ENCODE measurements at places on chromosomes 4 and X.

- DNase-seq, result no peak
Observed at GRCh38 chr4:171896426-171896825, 83.2 kb downstream of the GALNTL6 start.

GRCh38 chr4:26260571-26260970 is 60.2 kb upstream of the RBPJ start:
- DNase-seq, result no peak

DNA sequence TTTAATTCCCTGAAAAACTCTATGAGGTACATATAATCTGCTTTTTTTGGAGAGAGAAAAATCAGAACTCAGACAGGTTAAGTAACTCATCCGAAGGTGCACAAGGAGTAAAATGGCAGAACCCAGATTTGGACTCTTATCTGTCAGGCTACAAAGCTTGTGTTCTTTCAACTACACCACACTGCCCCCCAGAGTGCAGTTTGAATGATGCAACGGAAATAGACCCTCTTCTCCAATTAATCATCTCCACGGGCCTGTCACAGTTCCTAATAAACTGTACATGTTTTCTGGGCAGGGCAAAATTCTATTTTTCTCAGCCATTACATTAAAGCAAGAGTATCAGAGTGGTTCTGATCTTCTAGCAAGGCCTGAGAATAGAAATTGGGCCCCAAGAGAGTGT is 35.3 kb upstream of the DCX start:
- DNase-seq, result peak; percentile 0

DNA sequence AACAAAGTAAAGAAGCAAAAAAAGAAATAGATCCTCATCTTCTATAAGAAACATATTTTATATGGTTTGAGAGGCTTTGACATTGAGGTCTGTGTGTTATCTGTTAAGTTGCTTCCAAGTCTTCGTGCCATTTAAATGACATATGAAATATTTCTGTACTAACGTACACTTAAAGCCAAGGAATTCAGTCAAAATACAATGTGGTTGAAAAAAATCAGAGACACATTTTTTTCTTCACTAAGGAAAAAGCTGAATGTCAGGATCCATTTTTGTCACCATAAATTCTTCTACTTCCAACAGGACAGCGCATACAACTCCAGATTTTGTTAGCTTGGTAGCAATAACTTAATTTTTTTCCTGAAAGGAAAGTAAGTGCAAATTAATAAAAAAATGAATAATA is 168.5 kb downstream of the FAT4 start:
- DNase-seq, result no peak

- no peak for DNase-seq
Observed at GRCh38 chr4:186016796-186017195, 52.2 kb upstream of the TLR3 start.

GRCh38 chrX:97399400-97399799 is 515.7 kb downstream of the RPA4 start:
- peak; percentile 0 for DNase-seq

DNA sequence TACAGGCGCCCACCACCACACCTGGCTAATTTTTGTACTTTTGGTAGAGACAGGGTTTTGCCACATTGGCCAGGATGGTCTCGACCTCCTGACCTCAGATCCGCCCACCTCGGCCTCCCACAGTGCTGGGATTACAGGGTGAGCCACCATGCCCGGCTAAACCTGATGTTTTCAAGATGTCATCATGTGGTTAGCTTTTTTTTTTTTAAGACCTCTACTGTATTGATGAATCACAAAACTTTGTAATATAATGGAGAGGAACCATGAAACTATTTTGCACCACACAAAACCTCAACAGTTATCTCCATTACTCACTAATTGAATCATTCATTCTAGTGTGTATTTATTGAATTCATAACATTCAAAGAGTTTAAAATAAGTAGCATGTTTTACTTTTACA is 94.7 kb upstream of the NEIL3 start:
- DNase-seq, result no peak

DNA sequence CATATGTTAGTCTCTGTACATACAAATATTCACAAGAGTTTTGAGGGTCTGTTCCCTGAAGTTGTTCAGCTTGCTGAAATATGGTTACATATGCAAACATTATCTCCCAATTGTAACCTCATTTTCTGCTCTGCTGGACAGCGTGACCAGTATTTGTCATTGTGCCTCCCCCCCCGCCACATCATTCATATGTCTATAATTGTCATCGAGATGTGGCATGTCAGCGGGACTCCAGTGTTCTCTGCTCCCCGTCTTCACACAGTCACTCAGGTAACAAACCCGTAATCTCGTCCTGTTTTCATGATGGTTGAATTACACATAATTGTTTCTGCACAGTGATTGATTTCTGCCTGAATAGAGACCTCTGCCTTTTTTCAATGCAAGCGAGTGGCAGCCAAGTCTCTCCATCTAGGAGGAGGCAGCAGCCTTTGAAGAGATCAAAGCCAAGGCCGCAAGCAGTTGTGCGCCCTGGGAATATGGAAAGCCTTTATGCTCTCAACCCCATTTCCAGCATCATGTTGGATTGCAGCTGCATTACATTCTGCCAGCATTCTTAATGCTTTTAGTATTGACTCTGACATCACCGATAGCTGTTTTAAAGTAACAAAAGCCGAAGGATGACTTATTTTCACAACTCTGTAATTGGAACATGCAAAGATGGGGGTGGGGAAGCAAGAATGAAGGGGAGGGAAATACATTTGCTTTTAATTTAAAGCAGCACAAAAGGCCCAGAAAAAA is 27.4 kb downstream of the LEF1 start:
- DNase-seq, result no peak

DNA sequence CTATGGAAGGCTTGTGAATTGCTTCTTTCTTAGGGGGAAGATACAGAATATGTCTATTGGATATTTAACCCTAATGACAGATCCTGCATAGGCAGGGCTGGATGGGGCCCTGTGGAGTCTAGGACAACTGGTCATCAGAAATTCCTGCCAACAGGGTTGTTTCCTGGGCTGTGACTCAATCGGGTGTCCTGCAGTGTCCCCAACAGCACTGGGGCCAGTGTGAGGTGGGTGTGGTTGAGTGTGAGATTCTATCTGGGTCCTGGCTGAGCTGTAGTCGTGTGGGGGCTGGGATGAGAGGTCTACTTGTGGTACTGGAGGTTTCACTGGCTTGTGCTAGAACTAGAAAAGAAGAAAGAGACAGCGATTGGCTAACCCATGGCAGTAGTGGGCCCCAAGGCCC is 87.3 kb upstream of the WDR1 start:
- no peak for DNase-seq

DNA sequence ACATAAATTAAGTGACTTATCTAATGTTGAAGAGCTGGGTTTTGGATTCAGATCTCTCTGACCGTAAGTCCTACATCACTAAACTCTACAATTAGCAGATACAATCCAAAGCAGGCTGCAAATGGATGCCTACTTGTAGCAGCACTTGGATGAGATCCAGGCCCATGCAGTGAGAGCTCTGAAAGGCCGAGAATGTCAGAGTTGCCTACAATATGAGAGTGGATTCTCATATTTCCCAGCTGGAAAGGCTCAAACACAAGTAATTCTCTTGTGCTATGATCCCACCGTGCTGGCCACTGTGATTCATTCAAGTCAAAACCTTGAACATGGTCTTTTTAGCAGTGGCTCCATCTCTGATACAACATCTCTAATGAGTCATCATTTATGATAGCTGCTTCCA is 125.4 kb upstream of the CHRDL1 start:
- no peak for DNase-seq

GRCh38 chrX:43677993-43678392 is 21.9 kb downstream of the MAOA start:
- no peak for DNase-seq

DNA sequence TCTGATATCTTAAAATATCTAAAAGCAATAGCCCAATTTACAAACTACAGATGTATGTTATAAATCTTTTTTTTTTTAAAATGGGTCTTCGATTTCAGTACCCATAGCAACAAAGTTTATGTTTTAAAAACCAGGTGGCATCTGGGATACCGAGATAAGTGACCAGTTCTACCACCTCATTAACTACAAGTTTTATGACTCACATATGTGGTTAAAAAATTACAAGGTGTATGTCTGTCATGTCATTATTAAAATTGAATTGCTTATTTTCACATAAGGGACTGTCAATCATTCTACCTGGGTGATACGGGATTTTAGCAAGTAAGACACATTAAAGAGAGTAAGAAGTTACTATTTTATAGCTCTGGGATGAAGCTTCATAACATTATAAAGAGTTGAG is 192.0 kb upstream of the ETNPPL start:
- DNase-seq, result no peak

DNA sequence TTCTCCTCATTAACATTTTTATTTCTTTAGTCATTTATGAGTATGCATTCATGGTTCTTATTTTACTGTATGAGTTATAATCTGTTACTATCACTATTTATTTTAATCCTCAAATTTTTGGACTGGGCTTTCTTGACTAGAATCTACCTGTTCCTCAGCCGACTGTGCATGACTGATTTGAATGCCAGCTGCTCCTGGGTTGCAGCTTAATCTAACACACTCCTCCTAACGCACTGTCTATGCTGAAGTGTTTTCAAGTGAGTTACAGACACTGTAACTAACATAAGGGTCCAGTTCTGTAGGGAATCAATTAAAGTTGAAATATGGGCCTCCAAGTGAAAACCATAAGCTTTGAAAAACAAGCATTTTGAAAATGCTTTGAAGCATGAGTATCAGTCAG is 137.4 kb upstream of the ARSJ start:
- no peak for DNase-seq

- DNase-seq, result peak; percentile 37
Observed at GRCh38 chrX:139766545-139766983, 58.6 kb upstream of the MCF2 start.

GRCh38 chr4:2688697-2689096 is 67.4 kb downstream of the TNIP2 start:
- DNase-seq, result no peak

DNA sequence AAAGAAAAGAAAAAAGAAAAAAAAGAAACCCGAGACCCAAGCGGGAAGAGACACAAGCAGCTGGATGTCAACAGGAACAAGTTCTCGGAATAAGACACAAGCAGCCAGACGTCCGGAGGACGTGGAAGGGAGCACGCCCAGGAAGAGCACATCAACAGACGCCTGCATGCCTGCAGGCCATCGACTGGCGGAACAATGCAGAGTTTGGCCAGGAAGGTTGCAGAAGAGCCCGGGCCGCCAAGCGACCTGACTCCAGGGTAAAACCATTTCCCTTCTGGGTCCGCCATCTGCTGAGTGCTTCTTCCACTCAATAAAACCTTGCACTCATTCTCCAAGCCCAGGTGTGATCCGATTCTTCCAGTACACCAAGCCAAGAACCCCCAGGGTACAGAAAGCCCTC is 95.6 kb upstream of the PRR32 start:
- DNase-seq, result no peak

- DNase-seq, result no peak
Observed at GRCh38 chrX:10756441-10756840, 136.1 kb upstream of the MID1 start.

DNA sequence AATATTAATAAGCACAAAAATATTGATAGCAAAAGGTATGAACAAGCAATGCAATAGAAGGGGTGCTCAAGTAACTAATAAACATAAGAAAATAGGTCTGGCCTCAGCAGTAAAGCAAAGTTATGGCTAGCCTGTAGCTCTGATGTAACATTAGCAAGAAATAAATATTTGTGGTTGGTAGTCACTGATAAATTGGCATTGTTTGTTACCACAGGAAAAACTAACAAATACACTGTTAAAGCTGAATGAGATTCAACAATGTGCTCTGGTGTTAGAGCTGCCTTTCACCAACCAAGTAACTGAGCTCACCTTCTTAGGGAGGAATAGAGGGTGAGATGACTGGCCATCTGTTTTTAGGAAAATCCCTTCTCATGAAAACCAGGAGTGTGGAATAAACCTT is 71.4 kb downstream of the AREG start:
- DNase-seq, result no peak

- no peak for DNase-seq
Observed at GRCh38 chrX:137562096-137562495, 3.8 kb upstream of the ZIC3 start.

DNA sequence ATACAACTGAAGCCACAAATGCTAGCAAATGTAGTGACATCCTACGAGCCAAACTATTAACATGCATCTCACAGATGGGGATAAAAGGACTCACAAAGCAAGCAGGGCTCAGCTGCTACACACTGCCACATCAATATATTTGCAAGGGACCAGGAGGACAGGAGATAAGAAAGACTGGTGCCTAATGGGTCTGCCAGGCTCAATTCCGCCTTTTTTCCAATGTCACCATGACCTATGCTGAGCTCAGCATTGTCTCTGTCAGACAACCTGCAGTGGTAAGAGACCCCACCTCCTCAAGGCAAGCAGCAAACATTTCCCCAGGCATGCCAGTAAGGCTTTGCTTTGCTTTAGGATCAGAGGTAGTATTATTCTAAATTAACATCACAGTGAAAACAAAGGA is 435 bp downstream of the DCX start:
- DNase-seq, result no peak

DNA sequence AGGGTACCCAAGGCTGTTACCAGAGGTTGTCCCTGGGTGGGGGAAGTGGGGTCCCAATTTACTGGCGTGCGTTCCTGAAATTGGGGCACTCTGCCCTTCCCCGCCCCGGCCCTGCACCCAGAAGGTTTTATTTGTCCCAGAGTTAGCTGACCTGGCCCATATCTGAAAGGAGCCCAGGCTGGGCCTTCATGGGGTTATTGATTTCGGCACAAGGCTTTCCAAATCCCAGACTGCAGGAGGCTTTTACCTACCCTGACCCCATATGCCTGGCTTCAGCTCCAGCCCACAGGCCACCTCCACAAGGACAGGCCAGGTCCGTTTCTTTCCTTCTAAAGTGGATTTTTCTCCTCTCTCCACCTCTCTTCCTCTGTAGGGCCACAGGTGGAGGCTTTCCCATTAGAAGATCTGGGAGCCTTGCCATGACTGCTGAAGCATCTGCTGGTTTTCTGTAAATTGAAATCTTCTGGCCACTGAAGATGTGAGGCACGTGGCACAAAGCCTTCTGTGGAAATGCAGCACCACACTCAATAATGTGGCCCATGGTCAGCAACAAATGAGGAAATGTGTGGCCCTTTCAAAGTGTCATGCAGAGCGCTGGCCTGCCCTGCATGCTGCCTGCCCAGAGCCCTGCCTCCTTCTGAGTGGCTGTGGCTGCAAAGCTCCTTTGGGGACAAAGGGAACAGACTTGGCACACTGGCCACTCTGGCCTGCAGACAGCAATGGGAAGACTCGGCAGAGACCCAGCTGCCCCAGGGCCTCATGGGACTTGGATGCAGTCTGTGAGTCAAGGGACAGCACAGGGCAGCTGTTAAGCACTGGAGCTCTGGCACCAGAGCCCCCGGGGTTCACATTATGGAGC is 43.1 kb upstream of the MTM1 start:
- DNase-seq, result no peak

GRCh38 chr4:138090150-138090917 is 151.8 kb downstream of the SLC7A11 start:
- DNase-seq, result peak; percentile 32

All from CD4-positive, alpha-beta T cell treated with Interleukin-1 beta for 1 hour (primary cell).